HCEC 1CT (cell line): ENCODE measurements at places on chromosomes 5 and 9.
A peak's percentile ranks its signal among the peaks of the same experiment; 100 is the strongest.

DNA sequence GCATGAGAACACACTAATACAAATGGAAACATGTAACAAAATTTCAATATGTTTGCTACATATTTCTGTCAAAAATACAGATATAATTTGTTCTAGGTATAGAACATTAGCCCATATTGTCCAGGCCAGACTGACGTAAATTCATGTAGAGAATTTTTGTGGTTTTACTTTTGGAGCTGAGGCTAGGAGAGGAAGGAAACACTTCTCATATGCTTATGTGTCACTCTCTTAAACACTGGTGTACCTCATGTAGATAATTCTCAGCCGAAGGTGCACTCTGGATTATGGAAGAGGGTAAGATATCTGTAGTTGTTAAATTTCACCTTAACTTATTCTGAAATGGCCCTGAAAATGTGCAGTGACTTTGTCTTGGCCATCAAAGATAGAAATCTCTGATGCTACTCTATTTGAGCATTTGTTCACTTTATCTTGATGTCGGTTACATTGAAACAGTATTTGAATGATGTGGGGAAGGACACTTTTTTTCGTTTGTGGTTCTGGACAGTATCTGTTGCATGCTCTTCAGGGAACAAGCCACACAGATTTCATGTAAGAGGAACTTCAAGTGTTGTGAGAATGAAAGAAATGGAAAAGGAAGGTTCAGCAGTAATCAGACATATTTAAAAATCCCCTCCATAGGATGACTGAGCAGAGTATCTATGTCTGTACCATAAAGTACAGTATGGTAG is 202.7 kb downstream of the SPATA31D1 start:
- DNase-seq = no peak

GRCh38 chr5:116237917-116238500 is 153.2 kb downstream of the COMMD10 start:
- DNase-seq = no peak

- DNase-seq = no peak
Observed at GRCh38 chr5:177256296-177256695, 47.2 kb downstream of the RAB24 start.

GRCh38 chr9:23811633-23812032 is 14.4 kb downstream of the ELAVL2 start:
- DNase-seq = no peak

DNA sequence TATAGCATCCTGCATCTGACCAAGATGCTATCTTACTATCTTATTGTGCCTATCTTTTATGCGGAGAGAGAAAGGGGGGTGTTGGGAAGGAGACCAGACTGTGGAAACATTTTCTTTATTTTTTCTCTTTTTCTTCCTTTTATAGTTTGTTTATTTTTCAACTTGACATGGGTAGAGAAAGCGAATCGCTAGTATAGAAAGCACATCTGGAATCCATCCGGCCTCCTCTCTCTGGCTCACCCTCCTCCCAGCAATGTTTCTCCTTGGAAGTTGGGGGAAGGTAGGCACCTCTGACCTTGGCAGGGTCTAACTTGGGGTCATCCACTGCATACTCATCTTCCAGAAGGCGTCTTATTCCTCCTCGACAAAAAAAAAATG is 3.9 kb downstream of the S1PR3 start:
- DNase-seq = peak; percentile 23

DNA sequence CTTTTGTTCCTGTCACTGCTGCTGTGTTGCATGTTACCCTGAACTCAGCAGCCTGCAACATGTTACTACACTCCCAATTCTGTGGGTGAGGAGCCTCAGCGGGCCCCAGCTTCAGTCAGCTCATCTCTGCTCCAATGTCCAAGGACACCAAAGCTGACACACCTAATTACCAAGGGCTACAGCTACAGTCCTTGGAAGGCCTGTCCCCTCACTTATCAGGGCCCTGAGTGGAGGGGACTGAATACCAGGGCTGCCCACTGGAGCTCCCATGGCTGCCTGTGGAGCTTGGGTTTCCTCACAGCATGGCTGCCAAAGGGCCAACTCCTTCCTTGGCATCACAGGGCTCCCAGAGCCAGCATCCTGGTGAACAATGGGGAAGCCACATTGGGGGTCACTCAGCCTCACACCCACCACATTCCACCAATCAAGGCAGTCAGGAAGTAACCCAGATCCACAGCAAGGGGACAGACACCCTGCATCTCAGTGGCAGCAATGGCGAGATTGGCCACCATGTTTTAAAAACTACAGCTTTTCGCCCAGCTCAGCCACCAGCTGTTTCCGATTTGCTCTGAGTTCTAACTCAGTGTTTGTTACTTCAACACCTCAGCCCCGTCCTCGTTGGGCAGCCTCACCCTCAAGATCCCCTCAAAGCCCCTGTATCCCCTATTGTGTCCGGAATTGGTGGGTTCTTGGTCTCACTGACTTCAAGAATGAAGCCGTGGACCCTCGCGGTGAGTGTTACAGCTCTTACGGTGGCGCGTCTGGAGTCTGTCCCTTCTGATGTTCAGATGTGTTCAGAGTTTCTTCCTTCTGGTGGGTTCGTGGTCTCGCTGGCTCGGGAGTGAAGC is 18.9 kb downstream of the SEMA4D start:
- DNase-seq = no peak

DNA sequence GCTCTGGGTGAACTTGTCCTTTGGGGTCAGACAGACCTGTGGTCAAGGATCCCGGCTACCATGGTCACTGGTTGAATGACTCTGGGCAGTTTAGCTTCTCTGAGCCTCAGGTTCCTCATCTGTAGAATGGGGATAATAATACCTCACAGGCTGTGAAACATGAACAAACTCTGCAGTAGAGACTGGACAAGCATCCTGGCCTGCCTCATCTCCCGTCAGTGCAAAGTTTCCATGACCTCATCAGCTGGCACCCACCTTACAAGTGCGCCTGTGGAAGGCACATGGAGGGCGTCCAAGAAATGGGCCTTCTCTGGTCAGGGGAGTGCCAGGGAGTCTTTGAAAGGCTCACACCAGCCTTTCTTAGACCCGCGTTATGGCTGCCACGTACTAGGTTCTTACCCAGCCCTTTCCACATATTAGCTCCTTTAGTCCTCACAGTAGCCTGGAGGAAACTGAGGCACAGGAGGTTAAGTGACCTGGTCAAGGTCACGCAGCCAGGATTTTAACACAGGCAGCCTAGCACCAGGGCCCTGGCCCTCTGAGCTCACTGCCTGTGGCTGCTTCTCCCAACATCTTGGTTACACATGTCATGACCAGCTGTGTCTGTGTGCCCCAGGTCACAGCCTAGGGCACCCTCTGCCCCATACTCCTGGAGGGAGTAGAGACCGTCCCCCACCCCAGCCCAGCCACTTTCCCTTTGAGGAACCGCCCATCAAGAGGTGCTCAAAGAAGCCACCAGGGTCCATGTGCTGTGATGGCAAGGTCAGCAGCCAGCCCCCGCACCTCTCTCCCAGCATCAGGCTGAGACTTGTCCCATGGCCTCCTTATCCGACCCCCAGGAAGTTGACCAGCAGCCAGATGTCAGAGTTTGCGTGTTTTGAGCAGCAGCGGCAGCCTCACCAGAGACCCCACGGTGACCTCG is 39.4 kb upstream of the RPL26L1 start:
- DNase-seq = no peak

- no peak for DNase-seq
Observed at GRCh38 chr9:124344291-124345050, 70.8 kb downstream of the PSMB7 start.
